NCI-H1092 (cell line): ENCODE measurements at places on chromosomes 13 and 19.

DNA sequence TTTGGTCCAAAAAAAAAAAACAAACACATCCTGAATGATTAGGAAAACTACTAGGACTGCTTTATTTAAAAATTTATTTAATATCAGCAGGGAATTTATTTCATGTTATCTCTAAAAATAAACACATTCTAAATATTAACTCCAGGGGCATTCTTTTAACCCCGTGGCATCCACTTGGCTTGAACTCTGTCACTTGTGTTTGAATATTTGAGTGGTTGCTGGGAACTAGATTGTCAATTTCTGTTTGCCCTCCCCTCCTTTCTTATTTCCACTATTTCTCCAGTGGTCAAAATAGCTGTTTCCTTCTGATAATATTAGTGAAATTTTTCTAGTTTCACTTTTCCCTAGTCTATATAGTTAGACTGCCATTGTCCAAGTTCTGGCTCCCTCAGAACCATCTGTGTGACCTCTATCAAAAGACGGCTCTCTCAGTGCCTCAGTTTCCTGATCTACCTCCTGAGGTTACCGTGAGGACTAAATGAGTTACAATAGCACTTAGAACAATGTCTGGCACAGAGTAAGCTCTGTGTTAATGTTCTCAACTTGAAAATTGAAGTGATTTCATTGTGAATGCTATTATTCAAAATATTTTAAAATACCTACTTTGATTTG lies 107.3 kb downstream of the FGF14 start:
- DNase-seq: no peak

GRCh38 chr13:28161370-28161769 lies 23.0 kb downstream of the PAN3 start:
- no peak for DNase-seq

DNA sequence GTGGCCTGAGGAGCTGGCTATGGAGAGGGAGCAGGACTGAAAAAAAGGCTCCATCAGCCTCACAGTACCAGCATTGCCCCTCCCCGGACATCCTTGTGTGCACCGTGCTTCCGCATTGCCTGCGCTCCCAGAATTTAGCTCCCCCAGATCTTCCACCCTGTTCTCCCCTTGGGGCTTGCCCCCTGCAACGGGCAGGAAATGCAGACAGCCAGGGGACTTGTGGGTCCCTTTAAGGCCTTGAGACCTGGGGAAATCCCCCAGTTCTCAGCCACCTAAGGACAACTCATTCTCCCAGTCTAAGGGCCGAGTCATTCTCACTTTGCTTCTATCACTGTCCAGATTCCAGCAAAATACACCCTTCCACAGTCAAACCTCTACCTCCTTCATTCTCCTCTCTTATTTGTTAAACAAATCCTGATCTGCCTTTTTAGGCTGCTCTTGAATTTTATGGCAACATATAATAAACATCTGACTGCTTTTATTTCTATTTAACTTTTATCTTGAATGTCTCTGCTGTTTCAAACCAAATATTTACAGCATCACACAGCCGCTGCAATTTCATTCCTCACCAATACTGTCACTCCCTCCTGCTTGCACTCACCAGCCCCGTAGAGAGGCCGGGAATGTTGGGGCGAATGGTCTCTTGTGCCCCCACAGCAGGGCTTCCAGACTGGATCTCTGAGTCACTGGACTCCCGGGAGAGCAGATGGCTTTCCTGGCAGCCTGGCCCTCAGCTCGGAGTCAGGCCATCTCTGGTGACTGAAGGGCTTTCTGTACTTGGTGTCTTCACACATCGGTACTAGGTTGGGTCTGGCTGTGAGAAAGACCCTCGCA lies 221.9 kb downstream of the TSHZ3 start:
- DNase-seq: no peak

- DNase-seq: no peak
Observed at GRCh38 chr19:42532891-42533290, 4.6 kb upstream of the CEACAM1 start.

- DNase-seq: no peak
Observed at GRCh38 chr13:74040200-74040599, 94.0 kb downstream of the KLF12 start.

- DNase-seq: no peak
Observed at GRCh38 chr13:22111152-22111783, 440.4 kb downstream of the FGF9 start.

DNA sequence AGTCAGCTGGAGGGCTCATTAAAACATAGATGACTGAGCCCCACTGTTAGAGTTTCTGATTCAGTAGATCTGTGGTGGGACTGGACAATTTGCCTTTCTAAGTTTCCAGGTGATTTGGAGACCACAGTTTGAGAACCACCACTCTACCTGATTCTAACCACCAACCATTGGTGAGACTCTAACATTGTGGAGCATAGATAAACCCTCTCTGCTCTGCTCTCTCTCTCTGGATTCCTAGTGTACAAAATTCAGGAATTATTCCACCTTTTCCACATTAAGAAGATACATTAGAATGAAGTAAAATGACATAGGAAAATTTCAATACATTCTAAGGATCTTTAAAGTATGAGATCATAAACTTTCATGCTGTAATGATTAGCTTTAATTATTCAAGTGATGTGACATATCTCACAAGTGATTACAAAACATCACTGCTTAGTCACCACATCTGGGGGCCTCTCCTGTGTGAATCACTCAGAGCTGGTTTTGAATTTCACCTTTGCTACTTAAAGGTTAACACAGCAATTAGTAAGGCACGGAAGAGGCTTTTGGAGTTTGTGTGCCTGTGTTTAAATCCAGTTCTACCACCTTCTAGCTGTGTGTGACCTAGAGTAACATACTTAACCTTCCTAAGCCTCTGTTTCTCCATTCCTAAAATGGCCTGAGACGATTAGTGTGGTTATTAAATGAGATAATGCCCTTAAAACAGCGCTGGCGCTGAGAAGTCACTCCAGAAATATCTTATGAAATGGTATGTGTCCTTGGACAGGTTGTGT lies 78.5 kb upstream of the NBEA start:
- DNase-seq: no peak

DNA sequence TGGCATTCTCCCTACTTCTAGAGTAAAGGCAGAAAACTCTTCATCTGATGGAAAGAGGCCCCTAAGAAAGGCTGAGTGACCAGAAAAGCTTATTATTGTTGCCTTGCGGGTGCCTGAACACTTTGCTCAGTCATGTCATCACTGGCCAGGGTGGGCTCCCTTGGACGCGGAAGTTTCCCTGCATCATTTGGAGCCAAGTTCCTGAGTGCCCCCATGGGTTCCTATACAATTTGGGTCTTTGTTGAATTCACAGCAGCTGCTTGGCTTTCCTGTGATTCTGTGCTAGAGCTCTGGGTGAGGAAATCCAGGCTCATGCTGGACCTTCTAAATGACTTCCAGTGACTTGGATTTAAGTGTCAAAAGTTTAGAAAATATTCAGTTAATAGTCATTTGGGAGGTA lies 232.9 kb downstream of the LHFPL6 start:
- no peak for DNase-seq

- DNase-seq: no peak
Observed at GRCh38 chr13:49586717-49587116, 1.4 kb upstream of the RCBTB1 start.

DNA sequence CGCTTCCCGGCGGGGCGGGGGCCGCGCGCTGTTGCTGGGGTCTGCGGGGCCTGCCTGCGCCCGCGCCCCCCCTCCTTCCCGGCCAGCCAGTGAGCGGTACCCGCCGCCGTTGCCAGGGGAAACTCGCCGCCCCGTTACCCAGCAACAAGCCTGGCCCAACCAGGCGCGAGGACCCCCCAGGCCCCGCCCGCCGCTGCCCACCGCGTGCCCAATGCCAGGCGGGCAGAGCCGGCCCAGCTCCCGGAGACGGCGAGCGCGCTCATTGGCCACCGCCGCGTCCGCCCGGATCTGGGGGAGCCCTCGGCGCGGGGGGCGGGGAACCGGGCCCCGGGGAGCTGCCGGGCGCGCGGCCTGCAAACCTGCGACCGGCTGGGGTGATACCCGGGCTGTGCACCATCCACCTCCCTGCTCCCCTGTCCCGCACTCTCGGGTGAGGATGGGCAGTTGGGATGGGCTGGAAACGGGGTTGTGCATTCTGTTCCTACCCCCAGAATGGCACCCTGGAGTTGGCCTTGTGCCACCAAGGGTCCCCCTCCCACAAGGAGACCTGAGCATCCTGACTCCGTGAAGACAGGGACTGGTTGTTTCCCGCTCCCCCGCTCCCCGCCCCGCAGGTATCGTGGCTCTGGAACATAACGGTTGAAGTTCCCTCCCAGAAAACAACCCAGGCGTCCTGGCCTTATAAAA lies 8.8 kb upstream of the BBC3 start:
- DNase-seq: peak; percentile 57

DNA sequence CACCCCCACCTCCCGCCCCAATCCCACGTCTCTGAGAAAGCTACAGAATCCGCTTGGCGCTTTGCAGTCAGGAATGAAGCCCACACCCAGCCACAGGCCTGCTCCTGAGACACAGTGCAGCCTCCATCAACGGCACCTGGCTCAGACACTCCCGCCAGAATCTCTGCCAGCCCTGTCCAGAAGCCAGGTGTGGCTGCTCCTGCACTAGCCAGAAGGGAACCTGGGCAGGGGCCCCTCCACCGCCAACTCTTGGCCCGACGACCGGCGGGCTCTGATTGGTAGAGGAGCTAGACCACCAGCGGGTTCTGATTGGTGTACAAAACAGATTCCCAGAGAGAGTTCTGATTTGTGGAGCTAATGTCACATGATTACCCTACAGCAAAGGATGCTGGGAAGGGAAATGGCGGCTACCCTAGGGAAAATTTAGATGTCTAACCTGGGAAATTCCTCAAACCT lies 2.9 kb upstream of the PPP6R1 start:
- DNase-seq: no peak
